Neural crest cell (in vitro differentiated cells): ENCODE measurements at places on chromosomes 7 and 10. TPM values are rescaled to one million over a fixed set of nuclear protein-coding genes. Genes with fewer than 3 reads are reported as not detected.

DNA sequence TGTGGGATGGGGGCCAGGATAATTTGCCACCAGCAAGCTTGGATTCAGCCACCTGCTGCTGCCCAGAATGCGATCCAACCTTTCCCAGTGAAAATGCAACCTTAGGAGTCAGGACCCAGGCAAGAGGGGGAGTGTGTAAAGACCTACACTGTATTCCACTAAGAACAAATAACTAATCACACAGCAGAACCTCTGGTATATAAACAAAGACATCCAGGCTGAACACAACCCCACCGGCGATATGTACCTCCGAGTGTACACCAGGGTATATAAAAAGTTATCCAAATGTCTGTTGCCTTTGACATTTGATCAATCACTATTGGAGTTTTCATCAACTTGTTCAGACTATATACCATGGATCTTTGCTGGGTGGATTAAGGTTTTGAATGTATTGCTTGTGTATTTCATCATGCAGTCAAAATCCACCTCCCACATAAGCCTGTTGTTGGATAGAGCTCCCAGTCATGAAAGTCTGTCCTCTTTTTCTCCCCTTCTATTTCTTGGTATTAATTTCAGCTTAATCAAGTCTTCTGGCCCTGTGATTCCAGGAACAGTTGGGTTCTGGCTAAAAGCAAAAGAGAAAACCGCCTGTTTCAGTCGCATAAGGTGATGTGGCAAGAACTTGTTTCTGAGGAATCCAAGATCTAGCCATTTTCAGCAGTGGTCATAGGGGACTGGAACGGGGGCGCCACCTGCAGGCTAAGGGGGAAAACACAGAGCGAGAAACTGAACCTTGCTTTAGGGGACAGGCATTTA, 290.7 kb downstream of the CCDC3 start:
- peak; percentile 82 for DNase-seq
- peaks cover 19% of the 10 kb centered on the region for H3K4me1 ChIP-seq
- no peak overlapping the region for H3K4me3 ChIP-seq

DNA sequence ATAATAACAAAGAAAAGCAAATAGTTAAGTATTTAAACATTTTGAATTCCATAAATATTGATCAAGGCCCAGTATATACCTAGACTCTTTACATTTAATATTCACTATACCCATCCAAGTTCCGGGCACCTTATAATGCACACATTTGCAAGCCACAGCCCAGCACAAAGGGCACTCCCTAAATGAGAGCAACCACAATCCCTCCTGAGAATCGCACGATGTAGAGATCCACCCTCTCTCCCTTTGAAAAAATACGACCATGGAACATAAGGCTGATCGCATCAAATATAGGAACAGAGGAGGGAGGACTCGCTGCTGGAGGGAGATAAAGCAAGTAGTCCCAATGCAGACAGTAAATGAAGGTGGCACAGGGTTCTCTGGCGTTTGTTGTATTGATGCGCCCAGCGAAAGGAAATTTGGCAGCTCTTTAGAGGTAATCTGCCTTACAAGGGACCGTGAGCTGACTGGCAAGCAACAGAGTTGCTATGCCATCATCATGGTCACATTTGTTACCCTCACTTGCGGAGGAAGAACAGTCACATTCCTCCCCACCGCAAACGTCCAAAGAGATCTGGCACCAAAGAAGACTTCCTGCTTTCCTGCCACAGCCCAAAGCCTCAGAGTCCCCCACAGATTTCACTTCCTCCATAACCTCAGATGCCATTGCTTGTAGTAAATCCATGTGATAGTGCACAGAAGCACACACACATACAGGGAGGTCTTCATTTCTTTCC, 16.1 kb upstream of the TAS2R40 start:
- H3K27me3 ChIP-seq: peaks cover 13% of the 10 kb centered on the region
- peaks cover 5% of the 10 kb centered on the region for H3K4me1 ChIP-seq
- DNase-seq: no peak
- no peak overlapping the region for H3K4me3 ChIP-seq

DNA sequence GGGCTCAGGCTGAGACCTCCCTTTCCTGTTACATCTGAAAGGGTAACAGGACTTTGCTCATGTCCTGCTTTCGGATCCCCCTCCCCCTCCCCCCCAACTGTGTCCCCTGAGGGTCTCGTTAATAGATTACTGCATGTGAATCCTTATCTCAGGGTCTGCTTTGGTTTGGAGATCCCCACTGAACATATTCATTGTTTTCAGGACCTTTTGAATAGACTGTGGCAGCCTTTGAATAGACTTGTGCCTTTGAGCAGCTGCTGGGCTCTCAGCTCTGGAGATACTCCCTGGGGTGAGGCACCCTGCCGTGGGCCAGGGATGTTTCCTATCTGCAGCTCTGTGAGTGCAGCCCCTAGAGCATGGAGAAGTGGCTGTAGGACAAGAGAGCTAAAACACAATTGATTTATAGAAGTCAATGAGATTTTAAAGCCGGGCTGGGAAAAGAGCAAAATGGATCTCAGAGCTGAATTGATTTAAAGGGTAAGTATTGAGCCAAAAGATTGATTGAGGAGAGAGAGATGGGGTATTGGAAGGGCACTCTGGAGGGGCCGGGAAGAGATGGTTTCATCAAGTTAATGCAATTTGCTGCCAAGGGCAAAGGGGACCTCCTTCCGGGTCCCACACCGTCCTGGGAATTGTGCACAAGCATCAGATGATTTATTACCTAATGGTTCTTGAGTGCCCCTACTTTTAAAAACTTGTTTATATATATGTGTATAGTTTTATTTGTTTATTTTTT, 9.9 kb downstream of the ARHGAP22 start:
- peaks cover 19% of the 10 kb centered on the region for H3K4me1 ChIP-seq
- H3K27ac ChIP-seq: no peak overlapping the region
- H3K27me3 ChIP-seq: no peaks in the 10 kb centered on the region

MRLN gene
- not detected in 2 replicates for total RNA-seq
